Kidney (tissue), 22 donors: ENCODE measurements at places on chromosomes 12 and 14. TPM values are rescaled to one million over a fixed set of nuclear protein-coding genes. Genes with fewer than 3 reads are reported as not detected.

Gene TPI1
- total RNA-seq: 437 TPM

Gene KRT82
- not detected for total RNA-seq

Gene DAO
- 0.41 TPM for total RNA-seq

Gene RHNO1
- 17.2 TPM for total RNA-seq

Gene MRPL51
- total RNA-seq: 132 TPM

Gene LRP1-AS
- not detected for total RNA-seq

Gene MTA1
- 112 TPM for total RNA-seq

Gene CLEC6A
- total RNA-seq: not detected

Gene HOXC4
- 24.5 TPM for total RNA-seq
